ENCODE measurements at places on chromosomes 2 and 18.

DNA sequence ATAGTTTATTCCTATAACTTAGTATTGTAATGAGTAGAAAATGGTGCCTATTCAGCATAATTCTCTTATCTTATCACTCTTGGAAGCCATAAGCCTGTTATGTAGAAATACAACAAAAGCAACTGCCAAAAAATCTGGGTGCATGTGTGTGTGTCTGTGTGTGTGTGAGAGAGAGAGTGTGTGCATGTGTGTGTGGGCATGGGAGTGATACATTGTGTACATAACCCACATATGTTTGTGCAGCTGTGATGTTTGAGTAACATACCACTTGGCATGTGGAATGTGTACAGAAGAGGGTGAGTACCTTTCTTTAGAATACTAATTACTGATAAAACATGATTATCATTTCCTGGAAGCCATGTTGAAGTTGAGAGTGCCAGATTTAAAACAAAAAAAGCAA, 642.3 kb upstream of the SYT4 start:
- peak; percentile 81 for DNase-seq

DNA sequence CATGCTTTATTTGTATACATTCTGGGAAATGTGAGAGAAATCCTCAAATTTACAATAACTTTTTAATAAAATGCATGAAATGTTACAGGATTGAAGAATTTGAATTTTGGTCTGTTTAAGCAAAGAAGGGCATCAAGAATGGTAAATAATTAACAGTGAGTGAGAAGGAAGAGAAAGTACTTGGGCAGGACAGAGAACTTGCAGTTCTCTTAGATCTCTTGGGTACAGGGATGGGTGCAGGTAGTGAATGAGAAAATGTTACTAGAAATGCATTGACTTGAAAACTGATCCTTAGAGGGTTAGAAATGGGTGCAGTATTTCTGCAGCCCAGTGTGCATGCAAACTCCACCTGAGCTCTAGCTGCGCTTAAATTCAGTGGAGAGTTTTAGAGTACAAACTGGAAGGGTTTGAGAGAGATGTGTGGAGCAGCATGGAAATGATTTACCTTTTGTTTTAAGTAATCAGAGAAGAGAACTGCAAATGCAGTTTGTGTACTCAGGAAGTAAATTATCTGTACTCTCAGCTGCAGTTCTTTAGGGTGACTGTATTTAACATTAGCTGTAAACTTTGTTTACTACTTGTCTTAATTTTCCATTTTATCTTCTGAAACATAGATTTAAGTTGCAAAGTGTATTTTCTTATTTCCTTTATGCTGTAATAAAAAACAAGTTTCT, 51.0 kb upstream of the RAB27B start:
- no peak for DNase-seq

DNA sequence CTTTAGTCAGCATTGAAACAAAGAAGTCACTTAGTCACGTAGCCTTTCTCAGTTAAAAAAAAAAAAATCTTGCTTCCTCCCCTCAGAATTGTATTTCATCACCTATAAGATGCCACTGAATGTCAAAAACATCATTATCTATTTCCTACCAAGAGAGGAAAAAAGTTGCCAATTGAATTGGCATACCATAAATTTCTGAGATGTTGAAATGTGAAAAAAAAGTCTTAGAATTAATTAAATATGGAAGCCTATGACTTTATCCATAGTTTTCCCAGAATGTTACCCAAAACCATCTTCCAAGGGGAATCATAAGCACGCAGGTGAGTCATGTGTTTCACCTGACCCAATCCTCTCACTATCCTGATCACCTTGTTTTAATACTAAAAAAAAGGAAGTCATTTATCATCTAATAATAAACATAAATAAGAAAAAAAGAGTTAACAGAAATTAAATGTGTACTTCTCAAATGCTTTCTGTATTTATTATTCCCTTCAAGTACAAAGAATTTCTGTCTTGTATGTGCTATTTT, 205.7 kb downstream of the TCF4 start:
- DNase-seq = no peak

DNA sequence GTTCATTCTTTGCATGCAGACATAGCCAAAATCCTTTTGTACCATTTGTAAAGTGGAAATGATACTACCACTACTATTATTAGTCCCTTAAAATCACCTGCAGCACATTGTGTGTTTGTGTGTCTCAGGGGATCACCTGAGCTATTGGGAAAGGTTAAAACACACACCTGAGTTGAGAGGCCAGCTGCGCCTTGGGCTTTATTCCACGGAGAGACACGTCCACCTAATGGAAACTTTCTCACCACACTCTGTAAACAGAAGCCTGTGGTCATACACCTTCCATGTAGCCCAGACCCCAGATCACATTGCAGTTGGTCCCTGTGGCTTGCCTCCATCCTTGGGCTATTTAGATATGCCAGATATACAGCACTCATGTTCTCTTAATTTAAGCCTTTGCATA, 81.8 kb upstream of the SH3BP4 start:
- peak; percentile 82 for DNase-seq

GRCh38 chr18:57052759-57053158, 94.1 kb upstream of the BOD1L2 start:
- no peak for DNase-seq

GRCh38 chr2:32739664-32740063, 111.8 kb downstream of the TTC27 start:
- DNase-seq = no peak

GRCh38 chr2:180647221-180647620, 333.2 kb upstream of the UBE2E3 start:
- DNase-seq = no peak

DNA sequence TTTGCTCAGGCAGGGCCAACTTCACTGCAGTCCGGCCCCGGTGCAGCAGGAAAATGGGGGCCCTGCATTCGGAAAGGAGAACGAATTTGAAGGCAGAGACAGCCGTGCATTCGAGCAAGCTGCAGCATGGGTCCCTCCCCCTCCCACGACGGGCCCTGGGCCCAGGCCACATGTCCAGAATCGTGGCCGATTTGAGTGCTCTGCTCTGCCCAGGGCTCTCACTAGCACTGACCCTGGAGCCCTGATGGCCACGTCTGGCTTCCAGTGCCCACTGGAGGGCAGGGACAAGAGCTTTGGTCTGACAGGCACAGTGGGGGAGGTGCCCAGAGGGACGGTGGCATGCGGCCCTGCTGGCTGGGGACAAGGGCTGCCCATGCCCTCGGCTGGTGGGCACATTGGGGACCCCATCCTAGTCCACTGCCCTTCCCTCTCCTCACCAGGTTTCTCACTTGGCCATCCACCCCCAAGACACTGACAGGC, 14.4 kb upstream of the KLHL30 start:
- no peak for DNase-seq

DNA sequence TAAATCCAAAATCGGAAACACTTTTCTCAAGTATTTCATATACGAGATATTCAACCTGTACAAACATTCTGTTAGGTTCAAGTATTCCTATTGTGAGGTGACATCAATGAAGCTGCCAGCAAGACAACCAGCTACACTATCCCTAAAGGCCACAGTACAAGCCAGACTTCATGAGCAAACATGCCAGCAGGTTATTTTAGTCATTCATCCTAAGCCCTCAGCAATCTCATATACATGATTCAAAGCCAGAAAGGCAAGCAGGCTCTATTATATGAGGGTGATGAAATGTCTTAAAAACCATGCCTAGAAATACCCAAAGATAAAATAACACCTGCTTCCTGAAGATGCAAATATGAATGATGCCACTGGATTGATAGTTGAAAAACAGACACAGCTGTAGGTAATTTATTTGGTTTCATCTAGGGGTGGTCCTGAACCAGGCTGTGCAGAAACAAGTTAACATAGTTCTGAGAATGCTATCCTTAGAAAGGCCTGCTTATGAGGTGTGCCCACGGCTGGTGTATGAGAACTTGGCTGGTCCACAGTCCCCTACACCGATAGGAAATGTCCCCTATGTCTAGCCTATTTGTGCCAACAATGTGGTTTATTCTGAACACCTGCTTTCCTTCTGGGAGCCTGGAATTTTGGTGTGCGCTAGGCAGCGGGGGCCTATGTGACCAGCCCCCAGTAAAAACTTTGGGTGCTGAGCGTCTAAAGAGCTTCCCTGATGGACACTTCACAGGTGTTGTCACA, 48.2 kb upstream of the KIDINS220 start:
- DNase-seq = no peak

DNA sequence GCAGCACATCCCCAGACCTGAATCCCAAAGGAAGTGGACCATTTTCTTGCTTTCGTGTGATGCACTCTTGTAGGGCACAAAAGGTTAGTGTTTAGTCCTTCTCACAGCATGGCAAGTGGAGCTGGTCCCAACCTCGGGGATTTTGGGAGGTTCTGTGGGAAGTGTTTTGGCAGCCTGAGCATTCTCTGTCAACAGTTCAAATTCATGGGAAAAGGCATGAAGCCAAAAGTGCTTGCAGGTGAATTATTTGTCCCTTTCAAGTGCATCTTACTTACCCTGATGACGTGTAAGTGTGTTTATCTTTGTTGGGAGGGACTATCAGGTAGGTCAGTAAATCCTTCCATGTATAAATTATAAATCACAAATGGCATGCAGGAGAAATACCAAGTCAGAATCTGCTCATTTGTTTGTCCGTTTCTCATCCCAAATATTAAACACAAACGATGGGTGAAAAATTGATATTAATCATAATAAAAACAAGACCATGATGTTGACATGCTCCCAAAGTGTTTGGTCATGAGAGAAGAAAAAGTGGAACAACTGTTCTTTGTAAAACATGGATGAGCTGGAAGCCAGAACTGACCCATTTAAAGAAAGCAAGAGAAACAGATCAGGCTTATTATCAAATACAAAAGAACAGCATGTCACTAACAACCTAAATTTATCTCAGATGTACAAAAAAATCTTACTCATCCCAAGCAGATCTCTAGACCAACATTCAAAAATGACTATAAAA, 57.6 kb downstream of the EPHA4 start:
- peak; percentile 77 for DNase-seq

DNA sequence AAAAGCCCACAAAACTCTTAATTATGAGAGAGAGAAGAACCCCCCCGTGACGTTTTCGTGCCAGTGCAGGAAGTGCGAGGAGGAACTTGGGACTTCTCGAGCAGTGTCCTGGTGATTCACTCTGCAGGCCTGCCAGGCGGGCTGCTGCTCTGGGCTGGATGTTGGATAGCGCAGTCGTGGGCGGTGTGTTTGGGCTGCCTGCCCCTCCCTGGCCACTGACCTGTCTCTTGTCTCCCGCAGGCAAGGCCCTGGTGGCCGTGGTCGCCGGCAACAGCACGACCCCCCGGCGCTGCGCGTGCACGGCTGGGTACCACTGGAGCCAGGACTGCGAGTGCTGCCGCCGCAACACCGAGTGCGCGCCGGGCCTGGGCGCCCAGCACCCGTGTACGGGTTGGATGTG, 29.0 kb downstream of the TNFRSF11A start:
- DNase-seq = no peak

DNA sequence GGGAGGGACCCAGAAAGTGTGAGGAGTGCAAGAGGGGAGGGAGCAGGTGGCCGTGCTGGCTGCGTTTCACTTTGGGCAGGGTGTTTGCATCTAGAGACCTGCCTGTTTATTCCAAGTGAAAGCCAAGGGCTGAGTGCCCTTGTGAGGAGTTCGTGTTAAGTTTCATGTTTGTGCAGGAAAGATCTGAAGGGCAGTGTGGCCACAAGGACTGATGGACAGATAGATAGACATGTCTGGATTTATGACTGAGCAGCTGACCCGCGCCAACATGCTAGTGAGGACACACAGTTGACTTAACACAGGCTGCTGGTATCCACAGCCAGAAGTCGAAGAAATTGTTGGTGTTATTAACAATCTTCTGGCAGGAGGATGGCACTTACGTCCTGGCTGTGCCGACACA, 387.6 kb upstream of the TNP1 start:
- DNase-seq = no peak

GRCh38 chr18:64083916-64084315, 65.0 kb downstream of the LINC00305 start:
- no peak for DNase-seq

DNA sequence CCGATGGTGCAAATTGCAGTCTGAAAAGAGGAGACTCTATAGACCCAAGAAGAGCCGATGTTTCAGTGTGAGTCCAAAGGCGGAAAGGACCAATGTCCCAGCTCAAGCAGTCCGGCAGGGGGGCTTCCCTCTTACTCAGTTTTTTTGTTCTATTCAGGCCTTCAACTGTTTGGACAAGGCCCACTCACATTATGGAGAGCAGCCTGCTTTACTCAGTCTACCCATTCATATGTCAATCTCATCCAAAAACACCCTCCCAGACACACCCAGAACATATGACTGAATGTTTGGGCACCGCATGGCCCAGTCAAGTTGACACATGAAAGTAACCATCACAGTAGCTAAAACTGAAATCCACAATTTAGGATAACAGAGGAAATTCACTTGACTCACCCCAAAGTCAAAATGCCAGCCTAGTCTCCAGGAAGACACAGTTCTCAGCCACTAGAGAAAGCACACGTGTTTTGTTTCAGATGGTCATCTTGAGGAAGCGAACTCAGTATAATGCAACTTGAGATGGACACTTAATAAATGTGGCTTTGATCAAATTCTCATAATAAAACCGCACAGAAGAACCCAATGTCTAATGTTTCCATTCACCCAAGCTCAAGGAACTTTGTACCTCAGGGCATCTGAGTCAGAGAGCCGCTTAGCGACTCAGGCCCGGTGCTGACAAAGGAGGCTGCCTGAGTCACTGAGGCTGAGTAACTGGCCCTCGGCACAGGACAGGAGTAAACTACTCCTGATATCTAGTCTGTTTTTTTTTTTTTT, 2.4 kb downstream of the FHL2 start:
- no peak for DNase-seq

GRCh38 chr18:63216516-63217311, 102.9 kb downstream of the BCL2 start:
- no peak for DNase-seq

GRCh38 chr2:28322981-28323396, 69.7 kb upstream of the FOSL2 start:
- no peak for DNase-seq

GRCh38 chr2:201807452-201807999, 1.2 kb downstream of the CDK15 start:
- DNase-seq = no peak

DNA sequence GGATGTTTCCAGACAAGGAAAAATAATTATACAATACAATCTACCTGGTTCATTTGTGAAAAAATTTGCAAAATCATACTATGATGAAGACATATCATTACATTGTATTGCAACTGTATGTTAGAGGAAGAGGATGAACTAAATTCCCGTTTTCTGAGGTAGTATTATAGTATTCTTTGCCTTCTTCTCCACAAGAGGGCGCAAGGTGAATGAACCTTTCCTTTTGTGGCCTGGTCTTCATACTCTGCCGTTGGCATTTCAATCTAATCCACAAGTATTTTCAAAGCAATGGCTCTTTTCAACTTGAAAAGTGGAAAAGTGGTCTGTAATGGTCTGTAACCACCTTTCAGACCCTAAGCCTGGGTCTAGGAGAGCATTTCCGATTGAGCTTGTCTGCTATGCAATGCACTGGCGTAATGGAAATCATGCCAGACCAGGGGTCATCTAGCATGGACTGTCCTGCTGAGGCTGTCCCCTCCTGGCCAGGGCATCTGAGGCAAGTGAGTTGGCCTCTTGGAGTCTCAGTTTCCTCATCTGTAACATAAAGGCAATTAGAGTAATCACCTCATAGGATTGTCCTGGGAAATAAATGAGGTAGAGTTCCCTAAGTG, 30.8 kb upstream of the ZNF396 start:
- DNase-seq = peak; percentile 42

GRCh38 chr2:599601-600000, 77.6 kb downstream of the TMEM18 start:
- DNase-seq = no peak

- no peak for DNase-seq
These were observed 36.1 kb upstream of the ANKRD62 start for GRCh38 chr18:12057419-12058039.

GRCh38 chr2:73004889-73005596, 66.5 kb downstream of the SFXN5 start:
- no peak for DNase-seq

Data from DMS153 (cell line).